ENCODE measurements at places on chromosomes 4 and X. TPM values are rescaled to one million over a fixed set of nuclear protein-coding genes. Genes with fewer than 3 reads are reported as not detected.

GPRASP2 gene
- 14.2 TPM for total RNA-seq

SLC4A4 gene
- 7.5 TPM for total RNA-seq

FAM156A gene
- total RNA-seq, result 15.6 TPM

STPG2 gene
- total RNA-seq, result not detected

FAM241A gene
- 1.1 TPM for total RNA-seq

CCDC120 gene
- total RNA-seq, result 0.98 TPM

LRAT gene
- 0.03 TPM for total RNA-seq

SLC9A7 gene
- 119 TPM for total RNA-seq

GPR50 gene
- total RNA-seq, result not detected

XKRX gene
- total RNA-seq, result 0.07 TPM
